IMR-90 (cell line): ENCODE measurements at places on chromosomes 12 and 14. TPM values are rescaled to one million over a fixed set of nuclear protein-coding genes. Genes with fewer than 3 reads are reported as not detected.
A peak's percentile ranks its signal among the peaks of the same experiment; 100 is the strongest.

RNASE4 gene
- 8.1 and 10.4 TPM in 2 replicates for total RNA-seq

BDKRB2 gene
- total RNA-seq, result 60.5 and 73.1 TPM in 2 replicates

KRT81 gene
- under 0.01 TPM in 2 replicates for total RNA-seq

HIP1R gene
- total RNA-seq, result 9.7 and 13.8 TPM in 2 replicates

NUDT4 gene
- 25.6 and 61.9 TPM in 2 replicates for total RNA-seq

OR10P1 gene
- total RNA-seq, result not detected in 2 replicates

HOXC5 gene
- total RNA-seq, result not detected in 2 replicates

- DNase-seq, result no peak
Observed at GRCh38 chr14:47626151-47627035, 49.0 kb downstream of the MDGA2 start.

GRCh38 chr12:64258576-64258975 lies 36.5 kb upstream of the KICS2 start:
- peak; percentile 16 for DNase-seq

GRCh38 chr12:95986635-95987570 lies 9.2 kb downstream of the HAL start:
- DNase-seq, result no peak

DNA sequence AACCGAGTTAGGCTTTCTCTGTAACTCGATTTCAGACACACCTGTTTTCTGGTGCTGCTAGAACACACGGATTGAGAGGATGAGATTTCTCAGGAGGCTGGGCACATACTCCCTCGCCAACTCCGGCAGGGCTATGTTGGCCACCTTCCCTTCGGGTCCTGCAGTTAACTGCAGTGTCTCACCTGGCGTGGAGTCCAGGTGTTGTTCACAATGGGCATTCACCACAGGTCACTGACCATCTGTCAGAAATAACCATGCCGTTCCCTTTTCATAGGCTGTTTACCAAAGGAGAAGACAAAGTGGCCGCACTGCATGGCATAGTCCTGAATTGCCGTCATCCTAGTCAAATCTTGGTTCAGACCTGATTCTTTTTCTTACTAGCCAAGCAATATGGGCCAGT lies 5.5 kb upstream of the KCNH3 start:
- DNase-seq, result no peak

DNA sequence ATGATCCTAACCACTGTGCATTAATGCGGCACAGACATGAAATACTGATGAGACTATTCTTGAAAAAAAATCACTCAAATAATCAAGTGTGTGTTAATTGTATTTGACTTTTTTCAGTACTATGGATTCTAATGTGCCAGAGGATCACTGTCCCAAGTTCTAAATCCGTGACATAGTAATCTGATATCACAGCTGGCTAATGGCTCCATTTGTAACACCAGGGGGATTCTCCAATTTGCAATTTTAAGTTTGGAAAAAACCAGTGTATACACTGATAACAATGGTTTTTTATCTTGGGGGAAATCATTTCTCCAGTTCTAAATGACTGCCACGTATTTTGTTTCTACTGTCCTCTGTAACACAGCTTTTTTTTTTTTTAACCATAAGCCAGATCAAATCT lies 33.0 kb downstream of the MPHOSPH9 start:
- no peak for DNase-seq

- DNase-seq, result no peak
Observed at GRCh38 chr12:6840330-6840729, 395 bp upstream of the GNB3 start.

- no peak for DNase-seq
Observed at GRCh38 chr14:59187802-59188460, 536 bp upstream of the DAAM1 start.

DNA sequence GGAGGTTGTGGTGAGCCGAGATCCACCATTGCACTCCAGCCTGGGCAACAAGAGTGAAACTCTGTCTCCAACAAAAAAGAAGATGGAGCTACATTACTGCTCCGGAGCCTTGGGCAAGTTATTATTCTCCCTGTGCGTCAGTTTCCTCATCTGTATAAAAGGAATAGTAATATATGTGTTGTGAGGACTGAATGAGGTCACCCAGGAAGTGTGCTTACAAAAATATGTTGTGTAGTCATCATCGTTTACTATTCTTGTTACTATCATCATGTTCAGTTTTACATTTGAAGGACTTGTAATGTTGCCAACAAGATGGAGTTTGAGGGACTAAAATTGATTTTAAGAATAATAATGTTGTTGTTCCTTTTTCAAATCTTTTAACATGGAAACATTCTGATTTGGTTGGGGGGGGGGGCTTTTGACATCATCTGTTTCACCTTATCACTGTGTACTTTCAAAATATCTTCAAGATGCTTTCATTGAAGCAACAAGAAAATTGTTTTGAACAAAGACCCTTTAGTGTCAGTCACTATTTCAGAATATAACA lies 156.8 kb downstream of the PDE3A start:
- peak; percentile 57 for DNase-seq

GRCh38 chr12:75908961-75909605 lies 122.5 kb downstream of the PHLDA1 start:
- DNase-seq, result peak; percentile 82

DNA sequence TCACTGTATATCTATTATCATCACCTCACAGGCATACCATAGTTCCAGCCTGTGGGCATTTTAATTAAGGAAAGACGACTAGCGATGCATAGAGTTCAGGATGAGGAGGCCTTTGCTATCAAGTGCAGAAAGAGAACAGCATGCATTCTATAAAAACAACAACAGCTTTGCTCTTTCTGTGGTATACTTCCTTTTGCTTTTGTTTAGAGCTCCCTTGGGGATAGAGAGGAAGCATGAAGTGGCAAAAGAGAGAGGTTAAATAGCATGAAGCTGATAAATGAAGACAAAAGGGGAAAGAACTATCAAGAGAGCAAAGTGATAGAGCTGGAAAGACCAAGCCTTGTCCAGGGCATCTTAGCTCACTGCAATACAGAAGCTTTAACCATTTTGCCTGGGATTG lies 23.5 kb downstream of the IFNG-AS1 start:
- DNase-seq, result no peak

DNA sequence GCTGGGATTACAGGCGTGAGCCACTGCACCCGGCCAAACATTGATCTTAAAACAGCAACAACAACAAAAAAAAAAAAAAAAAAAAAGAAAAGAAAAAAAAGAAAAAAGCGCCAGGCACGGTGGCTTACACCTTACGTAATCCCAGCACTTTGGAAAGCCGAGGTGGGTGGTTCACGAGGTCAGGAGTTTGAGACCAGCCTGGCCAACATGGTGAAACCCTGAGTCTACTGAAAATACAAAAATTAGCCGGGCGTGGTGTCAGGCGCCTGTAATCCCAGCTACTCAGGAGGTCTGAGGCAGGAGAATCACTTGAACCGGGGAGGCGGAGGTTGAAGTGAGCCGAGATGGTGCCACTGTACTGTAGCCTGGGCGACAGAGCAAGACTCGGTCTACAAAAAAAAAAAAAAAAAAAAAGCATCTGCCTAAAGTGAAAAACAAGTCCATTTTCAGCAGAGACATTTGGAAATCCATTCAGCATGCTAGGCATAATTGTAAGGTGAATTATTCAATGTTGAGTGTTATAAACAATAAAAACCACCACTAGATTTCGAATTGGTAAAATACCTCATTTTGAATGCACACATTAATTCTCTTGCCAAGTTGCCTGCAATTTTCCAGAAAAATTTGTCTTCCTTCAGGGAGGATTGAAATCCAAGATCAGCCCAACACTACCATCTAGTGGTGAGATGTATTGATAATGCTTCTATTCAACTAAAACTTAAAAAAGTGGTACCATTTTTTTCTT lies 8.0 kb upstream of the CERS5 start:
- DNase-seq, result peak; percentile 85

DNA sequence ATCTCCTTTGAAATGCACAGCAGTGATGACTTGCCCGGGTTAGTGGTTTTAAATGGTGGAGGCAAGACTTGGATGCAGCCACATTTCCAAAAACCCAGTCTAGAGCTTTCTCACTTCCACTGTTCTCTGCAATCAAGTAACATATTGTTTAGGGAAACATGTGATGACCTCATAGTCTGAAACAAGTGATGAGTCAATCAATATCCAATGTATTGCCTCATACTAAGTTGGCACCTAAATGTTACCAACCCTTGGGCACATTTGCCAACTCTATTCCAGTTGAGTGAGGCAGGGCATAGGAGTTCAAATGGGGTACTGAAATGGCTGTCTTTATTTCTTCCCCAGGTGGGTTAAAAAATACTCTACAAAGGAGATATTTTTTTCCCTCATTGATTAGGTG lies 1105.4 kb downstream of the VRK1 start:
- DNase-seq, result no peak

- no peak for DNase-seq
Observed at GRCh38 chr12:23884909-23885308, 64.6 kb downstream of the SOX5 start.

- DNase-seq, result no peak
Observed at GRCh38 chr14:25178255-25178654, 128.3 kb upstream of the STXBP6 start.

DNA sequence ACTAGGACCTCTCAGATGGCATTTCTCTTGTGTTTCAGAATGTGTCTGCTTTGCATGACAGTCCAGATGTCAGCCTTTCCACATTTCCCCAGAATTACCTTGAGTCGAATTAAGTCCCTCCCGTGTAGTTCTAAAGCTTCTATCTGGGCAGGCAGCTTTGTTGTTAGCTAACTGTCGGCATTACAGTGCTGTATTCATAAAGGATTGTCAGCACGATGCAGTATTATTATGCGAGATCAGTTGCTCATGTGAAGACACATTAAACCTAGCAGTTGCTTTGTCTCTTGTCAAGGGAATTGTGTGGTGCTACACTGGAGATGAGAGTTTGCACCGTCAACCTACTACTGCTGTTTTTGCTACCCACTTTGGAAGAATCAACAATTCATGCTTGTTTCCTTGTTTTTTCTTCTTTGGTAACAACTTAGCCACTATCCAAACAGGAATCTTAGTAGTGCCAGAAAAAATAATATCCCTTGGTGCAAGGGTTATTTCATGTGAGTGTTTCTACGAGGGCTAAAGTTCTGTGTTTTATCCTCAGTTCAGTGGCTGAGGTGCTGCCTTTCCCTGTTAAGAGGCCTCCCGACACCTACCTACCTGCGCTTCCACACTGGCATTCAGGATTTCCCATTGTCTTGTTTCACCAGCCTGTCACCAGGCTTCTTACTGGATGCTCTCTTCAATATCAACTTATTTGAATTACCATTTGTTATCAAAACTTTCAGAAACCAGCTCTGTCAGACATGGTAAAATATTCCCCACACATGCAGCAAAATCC lies 297.9 kb upstream of the G2E3 start:
- DNase-seq, result no peak

GRCh38 chr12:92961949-92962348 lies 32.9 kb upstream of the EEA1 start:
- peak; percentile 27 for DNase-seq

DNA sequence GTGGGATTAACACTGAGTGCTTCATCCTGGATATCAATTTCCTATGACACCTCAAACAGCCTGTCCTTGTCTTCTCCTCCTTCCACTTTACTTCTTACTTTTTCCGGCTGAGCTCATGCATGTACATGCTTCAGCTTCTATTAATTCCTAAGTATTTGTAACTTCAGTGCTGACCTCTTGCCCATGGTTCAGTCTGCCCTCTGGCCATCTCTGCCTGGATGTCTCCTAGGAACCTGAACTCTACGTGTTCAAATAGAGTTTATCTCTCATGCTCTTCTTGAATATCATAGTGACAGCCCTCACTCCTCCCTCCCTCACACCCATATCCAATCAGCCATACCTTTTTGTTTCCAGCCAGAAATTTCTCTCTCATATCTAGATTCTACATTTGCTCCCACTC lies 141.6 kb downstream of the ATP23 start:
- DNase-seq, result no peak

GRCh38 chr12:88490425-88490824 lies 89.8 kb downstream of the KITLG start:
- no peak for DNase-seq

GRCh38 chr12:127459166-127459565 lies 807.8 kb upstream of the TMEM132C start:
- no peak for DNase-seq

DNA sequence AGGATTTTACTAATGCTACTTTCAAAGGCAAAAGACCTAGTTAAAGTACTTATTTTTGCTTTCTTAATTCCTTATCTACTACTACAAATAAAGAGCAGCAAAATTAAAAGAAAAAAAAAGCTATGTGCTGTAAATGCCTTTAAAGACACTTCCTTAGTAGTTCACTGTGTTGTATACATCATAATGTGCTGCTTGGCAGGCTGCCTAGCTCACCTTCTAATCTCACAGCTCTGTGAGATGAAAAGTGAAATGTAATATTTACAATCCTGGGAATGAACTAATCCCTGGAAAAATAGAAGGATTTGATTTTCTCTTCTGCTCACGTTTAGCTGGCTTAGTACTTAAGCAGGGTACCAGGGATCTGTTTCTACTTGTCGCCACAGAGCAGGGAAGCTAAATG lies 184.4 kb upstream of the ALG10B start:
- DNase-seq, result no peak

DNA sequence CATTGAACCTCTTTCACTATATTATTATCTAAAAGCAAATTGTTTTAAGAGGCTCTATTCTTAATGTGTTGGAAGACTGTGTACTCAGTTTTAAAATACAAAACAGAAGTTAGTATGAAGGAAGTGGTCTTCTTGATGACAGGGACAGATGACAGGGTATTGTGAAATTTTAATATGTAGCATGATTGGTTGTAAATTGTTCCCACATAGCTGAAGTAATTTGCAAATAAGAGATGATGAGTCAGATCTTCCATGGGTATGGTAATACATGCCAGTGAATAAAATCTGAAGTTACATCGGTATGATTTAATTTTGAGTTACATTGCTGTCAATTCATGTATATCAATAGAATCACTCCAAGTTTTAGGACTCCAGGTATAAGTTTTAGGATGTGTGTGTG lies 454.8 kb downstream of the AEBP2 start:
- peak; percentile 31 for DNase-seq

DNA sequence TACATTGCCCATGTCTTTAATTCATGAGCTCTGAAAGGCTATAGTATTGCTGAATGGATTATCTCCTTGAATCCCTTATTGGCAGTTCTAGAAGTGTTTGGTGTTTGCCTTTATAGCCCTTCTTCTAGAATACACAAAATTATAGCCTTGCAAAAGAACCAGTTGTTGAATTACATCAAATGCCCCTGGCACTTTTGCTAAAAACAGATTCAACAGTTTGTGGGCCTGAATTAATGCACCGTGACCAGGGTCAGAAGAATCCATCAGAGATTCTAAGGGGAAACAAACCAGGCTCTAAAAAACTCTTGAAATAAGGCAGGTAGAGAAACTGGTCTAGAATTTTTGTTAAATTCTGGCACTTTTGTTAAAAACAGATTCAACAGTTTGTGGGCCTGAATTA lies 197.8 kb downstream of the SOX5 start:
- no peak for DNase-seq

DNA sequence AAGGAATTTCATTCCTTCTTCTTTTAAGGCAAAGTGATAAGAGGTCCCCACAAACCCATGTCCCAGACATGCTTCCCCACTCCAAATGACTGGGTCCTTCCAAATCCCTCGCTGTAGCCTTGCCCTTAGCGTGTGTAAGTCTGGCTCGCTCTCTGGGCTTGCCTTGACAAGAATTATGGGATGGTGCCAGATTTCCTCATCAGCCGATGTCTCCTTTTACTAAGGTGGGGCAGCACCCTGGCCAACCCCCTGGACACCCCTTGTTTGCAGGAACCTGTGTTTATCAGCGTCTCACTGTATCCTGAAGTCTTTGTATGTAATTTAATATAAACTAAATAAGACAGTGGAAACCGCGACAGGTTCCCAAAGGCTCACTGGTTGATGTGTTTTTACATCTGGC lies 493.3 kb downstream of the EGLN3 start:
- DNase-seq, result no peak

- DNase-seq, result peak; percentile 73
Observed at GRCh38 chr14:29222671-29223268, 456.2 kb downstream of the FOXG1 start.

- no peak for DNase-seq
Observed at GRCh38 chr14:52018252-52018651, 28.9 kb downstream of the RTRAF start.
